ENCODE measurements at places on chromosomes 6 and 20. TPM values are rescaled to one million over a fixed set of nuclear protein-coding genes. Genes with fewer than 3 reads are reported as not detected.

EYA4 gene
- not detected for total RNA-seq

LY6G5C gene
- 1.2 TPM for total RNA-seq

ENPP4 gene
- total RNA-seq: 6.6 TPM

DNA sequence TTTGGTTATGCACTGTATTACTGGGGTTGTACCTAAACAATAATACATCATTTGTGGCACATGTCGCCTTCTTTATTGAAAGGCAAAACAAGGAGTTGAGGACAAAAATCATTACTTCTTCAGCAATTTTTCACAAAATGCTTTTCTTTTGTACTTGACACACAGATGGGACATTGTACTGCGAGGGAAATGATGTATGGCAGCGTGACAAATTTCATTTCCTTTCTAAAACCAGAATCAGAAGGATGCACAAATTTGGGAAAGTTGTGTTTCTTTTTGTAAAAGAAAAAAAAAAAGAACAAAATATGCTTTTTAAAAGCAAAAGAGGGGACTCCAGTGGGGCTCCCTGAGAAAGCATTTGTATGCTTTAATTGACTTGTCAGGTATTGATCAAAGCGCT lies 394.0 kb upstream of the SLC35B3 start:
- no peak for DNase-seq

DNA sequence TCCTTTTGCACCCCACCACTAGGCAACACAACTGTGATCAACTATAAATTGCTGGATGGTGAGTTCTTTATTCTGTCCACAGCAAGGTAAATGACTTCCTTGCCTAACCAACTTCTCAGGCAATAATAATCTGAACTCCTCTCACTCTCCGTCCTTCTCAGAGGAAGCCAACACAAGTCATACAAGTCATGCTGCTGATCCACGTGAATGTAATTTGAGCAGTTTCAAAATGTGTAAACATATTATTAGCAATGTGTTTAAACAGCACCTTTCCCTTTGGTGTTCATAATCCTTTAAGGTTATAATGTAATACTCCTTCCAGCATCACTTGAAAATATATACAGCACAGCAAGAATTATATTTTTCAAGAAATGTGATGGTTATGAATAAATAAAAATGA lies 127.9 kb downstream of the QRSL1 start:
- no peak for DNase-seq

DNA sequence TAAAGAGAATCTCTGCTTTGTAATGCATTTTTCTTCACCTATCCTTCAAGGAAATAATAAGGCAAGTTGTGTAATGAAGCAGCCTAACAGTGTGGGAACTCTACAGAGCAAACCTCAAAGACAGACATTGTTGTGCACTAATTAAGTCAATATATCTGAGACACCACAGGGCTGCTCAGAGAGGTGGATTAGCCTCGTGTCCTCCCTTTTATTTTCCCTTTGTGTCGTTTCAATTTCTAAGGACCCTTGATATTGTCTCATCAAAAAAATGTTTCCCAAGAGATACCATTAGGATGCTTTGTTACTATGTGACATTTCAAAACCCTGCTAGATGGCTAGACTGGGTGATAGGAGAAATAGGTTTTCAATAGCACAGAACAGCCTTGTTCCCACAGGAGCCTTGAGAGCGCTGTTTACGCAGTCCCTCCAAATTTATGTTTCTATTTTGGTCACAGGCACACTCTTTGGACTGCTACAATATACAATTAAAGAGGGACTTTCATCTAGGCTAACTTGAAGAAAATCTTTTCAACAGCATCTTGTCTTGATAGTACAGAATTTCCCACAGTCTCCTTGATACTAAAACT lies 23.1 kb downstream of the UBE3D start:
- DNase-seq: no peak

DNA sequence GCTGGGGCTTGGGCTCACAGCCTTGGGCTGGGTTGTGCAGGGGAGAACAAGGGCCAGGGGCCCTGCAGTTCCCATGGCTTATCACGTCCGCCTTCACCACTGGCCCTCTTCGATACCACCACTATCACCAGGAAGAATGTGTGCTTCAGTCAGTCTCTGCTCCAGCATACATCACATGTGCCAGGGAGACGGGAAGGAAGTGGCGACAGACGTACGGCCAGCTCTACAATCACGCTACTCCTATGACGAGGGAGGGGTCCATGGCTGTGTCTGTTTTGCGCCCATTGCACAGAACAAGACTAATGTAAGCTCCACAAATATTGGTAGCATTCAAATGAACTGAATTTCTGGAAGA lies 72.1 kb downstream of the TRAM2 start:
- no peak for DNase-seq

- DNase-seq: peak; percentile 49
These were observed 57.0 kb upstream of the CD93 start for GRCh38 chr20:23143098-23143497.

DNA sequence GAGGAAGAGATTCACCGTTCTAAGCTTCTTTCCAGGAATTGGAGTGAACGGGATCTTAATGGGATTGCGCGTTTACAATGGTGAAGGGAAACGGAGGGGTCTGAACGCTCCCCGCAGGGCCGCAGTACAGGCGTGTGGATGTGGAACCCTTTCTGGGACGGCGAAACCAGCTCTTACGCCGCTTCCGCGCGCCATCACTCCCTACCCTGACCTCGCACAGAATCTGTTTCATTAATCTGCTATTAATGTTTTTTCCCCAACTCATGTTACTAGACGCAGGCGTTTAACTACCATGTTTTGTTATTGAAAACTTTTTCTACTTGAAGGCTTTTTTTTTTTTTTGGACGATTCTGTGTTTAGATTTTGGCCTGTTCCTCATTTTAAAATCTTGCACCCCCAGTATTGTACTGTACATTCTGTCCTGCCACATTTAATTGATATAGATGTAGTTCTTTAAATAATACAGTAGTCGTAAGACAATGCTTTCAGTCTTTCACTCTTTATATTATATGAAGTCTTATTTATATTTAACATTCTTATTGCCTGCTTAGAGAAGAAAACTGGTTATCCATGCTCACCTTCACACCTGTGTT lies 696 bp upstream of the SUPT3H start:
- DNase-seq: peak; percentile 53

Data from activated CD4-positive, alpha-beta T cell treated with anti-CD3 and anti-CD28 coated beads for 36 hours (primary cell).